ENCODE measurements at places on chromosomes 1 and 21. TPM values are rescaled to one million over a fixed set of nuclear protein-coding genes. Genes with fewer than 3 reads are reported as not detected.

The AVPR1B gene
- total RNA-seq: not detected

The NCAM2 gene
- total RNA-seq: not detected

DNA sequence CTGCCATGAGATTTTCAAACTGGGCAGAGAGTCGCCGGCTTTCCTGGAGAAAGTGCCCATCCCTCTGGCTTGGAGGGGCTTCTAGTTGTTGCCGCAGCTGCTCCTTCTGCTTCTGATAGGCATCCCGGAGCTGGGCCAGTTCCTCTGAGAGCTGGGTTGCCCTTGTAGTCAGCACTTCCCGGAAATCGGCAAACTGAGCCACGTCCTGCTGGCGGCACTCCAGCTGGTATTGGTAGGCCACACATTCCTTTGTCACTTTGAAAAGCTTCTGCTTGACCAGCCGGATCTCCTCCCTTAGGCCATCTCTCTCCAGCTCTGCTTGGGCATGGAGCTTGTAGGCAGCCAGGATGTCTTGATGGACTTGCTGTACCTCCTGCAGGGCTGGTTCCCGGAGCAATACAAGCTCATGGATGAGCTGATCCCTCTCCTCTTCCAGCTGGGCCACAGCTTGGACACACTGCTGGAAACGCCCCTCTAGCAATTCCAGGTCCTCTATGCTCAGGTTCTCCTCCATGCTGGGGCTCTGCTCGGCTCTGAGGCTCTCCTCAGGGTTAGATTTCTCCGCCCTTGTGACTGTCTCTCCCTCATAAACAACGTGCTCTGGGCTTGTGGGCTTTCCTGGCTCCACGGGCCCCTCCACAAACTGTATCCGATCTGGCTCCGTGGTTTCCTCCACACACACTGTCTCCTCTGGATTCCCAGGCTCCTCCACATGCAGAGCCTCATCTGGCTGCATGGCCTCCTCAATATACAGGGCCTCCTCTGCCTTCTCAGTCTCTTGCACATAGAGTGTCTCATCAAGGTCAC lies 7.3 kb downstream of the SYNC start:
- no peak overlapping the region for H3K27ac ChIP-seq
- DNase-seq: peak; percentile 45
- no peak overlapping the region for H3K4me3 ChIP-seq

The LCE3E gene
- not detected for total RNA-seq

The NMNAT2 gene
- 0.26 TPM for total RNA-seq

- no peak overlapping the region for H3K4me3 ChIP-seq
- peak; percentile 49 for DNase-seq
- no peak overlapping the region for H3K27ac ChIP-seq
- H3K36me3 ChIP-seq: peaks cover 4% of the 10 kb centered on the region
- H3K27me3 ChIP-seq: no peaks in the 10 kb centered on the region
These were observed 43.7 kb downstream of the KIF21B start for GRCh38 chr1:200979574-200980451.

DNA sequence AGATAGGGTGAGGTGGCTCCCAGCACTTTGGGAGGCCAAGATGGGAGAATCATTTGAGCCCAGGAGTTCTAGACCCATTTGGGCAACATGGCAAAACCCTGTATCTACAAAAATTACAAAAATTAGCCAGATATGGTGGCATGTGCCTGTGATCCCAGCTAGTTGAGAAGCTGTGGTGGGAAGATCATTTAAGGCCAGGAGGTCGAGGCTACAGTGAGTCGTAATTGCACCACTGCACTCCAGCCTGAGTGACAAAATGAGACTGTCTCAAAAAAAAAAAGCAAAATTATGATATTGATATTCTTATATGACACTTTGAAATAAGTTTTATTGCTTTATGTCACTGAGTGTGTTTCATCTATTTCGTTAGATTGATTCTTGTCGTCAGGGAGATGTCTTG lies 7.4 kb downstream of the ACADM start:
- no peak overlapping the region for H3K4me3 ChIP-seq
- DNase-seq: no peak
- H3K27ac ChIP-seq: no peak overlapping the region
- peaks cover 4% of the 10 kb centered on the region for H3K36me3 ChIP-seq

The PTGFRN gene
- 29.4 TPM for total RNA-seq

- H3K4me3 ChIP-seq: peak overlapping the region; percentile 34
- H3K27ac ChIP-seq: no peak overlapping the region
- peaks cover 10% of the 10 kb centered on the region for H3K4me1 ChIP-seq
- peaks cover 58% of the 10 kb centered on the region for H3K27me3 ChIP-seq
These were observed 70.1 kb upstream of the CASZ1 start for GRCh38 chr1:10866321-10867093.

DNA sequence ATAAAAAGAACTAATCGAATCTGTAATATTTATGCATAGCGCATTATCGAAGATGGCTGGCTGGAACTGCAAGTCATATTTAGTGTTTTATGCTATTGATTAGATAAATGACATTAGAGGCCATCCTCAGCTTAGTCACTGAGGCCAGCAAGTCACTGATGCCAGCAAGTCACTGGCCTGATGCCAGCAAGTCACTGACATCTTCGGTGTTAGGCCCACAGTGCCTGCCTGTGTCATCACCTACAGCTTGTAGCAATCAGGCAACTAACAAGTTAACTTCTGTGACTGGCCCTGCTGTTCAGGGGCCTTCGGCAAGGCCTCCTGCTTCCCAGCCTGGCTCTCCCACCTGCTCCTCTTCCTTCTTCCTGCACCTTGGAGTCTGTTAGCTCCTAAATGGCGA lies 65.6 kb upstream of the SCCPDH start:
- no peaks in the 10 kb centered on the region for H3K4me1 ChIP-seq
- no peak overlapping the region for H3K4me3 ChIP-seq
- H3K36me3 ChIP-seq: peaks cover 5% of the 10 kb centered on the region

DNA sequence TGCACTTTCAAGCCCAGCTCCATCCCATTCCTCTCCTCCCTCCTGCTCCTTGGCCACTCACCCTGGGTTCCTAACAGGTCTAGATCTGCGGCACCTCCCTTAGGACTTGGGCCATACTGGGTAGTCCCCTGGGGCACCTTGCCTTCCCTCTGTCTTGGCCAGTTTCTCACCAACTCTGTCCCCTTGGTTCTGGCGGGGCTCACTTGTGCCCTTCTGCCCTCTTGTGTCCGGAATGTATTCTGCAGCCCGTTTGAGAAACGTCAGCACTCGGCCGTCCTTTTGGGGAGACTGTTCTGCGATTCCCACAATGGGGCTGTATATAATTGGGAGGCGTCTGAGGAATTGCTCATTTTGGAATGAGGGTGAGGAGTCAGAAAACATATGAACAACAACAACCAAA lies 162.4 kb downstream of the ZSCAN20 start:
- H3K36me3 ChIP-seq: no peaks in the 10 kb centered on the region
- H3K4me1 ChIP-seq: no peaks in the 10 kb centered on the region
- H3K27ac ChIP-seq: no peak overlapping the region
- H3K4me3 ChIP-seq: no peak overlapping the region
- DNase-seq: peak; percentile 57

The HIVEP3 gene
- total RNA-seq: 9.0 TPM

GRCh38 chr1:116720364-116721038 lies 33.7 kb upstream of the CD2 start:
- H3K27me3 ChIP-seq: no peaks in the 10 kb centered on the region
- DNase-seq: no peak
- H3K4me1 ChIP-seq: no peaks in the 10 kb centered on the region
- no peak overlapping the region for H3K4me3 ChIP-seq
- no peaks in the 10 kb centered on the region for H3K36me3 ChIP-seq
- no peak overlapping the region for H3K27ac ChIP-seq

DNA sequence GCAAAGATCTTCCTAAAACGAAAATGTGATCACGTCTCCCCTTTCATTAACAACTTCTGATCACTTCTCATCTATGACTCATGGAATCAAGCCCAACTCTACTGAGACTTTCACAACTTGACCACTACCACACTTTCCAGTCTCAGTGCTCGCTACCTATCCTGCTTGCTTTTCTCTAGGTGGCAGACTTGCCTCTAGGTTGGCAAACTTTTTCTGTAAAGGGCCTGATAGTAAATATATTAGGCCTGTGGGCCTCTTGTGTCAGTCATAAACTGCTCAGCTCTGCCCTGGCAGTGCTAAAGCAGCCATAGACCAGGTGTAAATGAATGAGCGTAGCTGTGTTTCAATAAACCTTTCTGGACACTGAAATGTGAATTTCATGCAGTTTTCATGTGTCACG lies 21.5 kb upstream of the HMGB4 start:
- no peaks in the 10 kb centered on the region for H3K36me3 ChIP-seq
- H3K27me3 ChIP-seq: peaks cover 13% of the 10 kb centered on the region
- no peaks in the 10 kb centered on the region for H3K4me1 ChIP-seq
- no peak overlapping the region for H3K4me3 ChIP-seq
- no peak for DNase-seq

DNA sequence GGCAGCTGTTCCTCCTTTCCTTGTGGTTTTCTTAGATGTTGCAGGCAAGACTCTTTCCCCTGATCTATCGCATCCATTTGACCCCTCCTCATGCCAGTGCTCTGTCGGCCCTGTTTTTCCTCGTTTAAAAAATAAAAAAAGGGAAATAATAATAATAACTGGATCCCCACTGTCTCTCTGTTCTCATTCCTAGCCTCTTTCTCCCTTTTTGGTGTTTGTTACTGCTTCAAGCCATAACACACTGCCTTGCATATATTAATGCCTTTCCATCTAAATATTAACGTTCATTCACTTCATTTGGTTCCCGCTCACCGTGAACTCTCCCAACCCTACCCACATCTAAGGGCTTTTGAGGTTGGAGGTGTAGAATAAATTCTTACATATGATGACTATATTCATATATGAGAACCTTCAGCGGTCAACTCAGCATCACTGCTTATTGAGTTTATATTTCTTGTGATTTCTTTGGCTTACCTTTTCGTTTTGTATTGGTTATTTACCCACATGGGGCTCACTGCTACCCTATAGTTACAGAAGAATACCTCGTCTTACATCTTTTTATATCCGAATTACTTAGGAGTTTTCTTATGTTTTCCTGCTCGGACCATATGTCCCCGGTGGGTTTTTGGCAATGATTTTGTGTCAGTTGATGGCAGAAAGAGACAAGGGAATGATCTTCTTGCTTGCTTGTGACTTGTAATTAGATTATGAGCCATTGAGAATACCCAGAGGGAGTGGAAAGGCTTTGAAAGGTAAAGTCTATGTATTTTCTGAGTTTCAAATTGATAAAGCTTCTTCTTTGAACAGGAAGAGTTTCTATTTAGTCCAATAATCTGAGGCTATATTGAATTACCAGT lies 805 bp downstream of the ATG4C start:
- no peak overlapping the region for H3K27ac ChIP-seq
- H3K36me3 ChIP-seq: no peaks in the 10 kb centered on the region
- DNase-seq: no peak
- no peak overlapping the region for H3K4me3 ChIP-seq
- H3K27me3 ChIP-seq: peaks cover 6% of the 10 kb centered on the region

Measured in Calu3 (cell line).